Activated CD4-positive, alpha-beta T cell treated with anti-CD3 and anti-CD28 coated beads, Interleukin-2, Interleukin-4, amounts not matched to agents 100 ng/mL and 50 ng/mL, durations not matched to agents 16 hours and 8 hours (primary cell): ENCODE measurements at places on chromosomes 7 and 10.

DNA sequence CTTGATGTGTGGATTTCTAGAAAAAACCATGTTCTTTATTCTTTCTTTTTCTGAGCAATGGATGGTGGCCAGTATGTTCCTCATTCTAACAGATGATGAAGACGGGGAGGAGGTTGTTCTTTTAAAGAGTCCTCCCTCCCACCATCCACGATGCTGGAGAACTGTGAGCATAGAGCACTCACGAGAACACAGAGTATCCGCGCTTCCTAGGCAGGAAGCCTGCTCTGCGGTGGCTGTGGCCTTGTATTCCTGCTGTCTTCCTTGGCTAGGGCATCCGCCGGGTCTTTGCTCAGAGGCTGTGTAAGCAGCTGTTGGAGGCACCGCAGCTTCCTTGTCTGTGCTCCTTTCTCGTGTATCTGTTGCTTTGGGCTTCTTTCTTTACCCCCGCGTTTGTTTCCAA, 214.2 kb downstream of the CCDC3 start:
- DNase-seq: no peak

GRCh38 chr10:122142641-122143237, 128.4 kb upstream of the BTBD16 start:
- DNase-seq: peak; percentile 30

DNA sequence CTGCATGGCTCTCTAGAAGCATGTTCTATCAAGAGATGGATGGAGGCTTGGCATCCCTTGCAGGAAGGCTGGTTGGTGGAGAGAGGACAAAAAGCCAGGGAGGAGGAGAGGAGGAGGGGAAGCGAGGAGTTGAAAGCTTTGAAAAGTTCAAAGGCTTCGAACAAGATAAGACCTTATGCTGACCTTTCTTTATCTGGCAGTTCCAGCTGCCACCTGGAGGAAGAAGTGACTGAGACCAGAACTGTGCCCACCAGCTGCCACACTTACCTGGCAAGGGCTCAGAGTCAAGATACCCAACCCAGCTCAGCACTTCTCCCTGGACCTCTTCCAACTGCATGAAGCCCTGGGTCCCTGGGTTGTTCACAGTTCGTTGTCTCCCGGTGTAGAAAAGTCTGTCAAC, 14.8 kb downstream of the CCL24 start:
- no peak for DNase-seq

DNA sequence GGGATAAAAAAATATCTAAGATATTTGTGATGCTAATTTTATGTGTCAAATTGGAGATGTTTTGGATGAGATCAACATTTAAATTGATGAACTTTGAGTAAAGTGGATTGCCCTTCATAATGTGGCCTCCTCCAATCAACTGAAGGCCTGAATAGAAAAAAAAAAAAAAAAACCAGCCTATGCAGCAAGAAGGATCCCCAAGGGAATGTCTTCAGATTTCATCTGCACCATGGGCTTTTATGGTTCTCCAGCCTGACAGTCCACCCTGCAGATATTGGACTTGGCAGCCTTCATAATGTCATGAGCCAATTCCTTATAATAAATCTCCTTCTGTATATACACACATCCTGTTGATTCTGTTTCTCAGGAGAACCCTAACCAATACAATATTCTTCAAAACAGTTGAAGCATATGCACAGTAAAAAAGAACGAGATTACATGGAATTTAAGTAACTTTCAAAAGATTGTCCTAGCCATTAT, 316.9 kb upstream of the PLXDC2 start:
- DNase-seq: no peak

DNA sequence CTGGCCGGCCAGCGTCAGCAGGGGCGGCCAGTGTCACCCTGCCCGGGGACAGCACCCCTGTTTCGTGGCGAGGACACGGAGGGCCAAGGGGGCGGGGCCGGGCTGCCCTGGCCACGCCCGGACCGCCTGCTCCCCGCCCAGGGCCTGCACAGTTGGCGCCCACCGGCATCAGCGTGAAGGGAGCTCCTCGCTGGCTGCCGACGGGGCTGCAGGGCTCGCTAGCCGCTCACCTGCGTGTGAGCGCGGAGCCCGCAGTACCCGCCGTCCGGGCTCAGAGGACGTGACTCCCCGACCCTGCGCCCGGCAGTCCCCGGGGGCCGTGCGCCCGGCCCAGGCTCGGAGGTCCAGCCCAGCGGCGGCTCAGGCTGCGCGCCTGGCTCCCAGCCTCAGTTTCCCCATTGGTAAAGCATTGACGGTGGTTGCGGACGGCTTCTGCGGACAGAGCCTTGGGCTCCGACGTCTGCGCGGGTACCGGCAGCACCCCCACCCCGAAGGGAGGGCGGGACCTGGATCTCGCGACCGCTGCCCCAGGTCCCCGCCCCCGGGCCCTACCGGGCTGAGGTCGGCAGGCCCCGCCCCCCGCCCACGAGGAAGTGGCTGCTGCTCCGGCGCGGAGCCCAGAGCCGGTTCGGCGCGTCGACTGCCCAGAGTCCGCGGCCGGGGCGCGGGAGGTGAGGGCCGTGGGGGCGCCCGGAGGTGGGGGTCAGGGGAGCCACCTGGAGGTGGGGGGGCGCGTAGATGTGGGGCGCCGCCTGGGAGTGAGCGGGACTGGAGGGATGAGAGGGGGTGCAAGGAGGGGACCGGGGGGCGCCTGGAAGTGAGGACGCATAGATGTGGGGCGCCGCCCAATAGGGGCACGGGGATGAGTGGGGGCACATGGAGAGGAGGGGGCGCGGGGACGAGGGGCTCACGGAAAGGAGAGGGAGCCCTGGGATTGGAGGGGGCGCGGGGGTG, at the start of gene ARPC1B:
Gene ARPC1B (plus strand): TSS at position 620 of the 954 bp plus-strand sequence. CDS start 10,985 bp downstream, outside the sequence.
- DNase-seq: peak; percentile 85

DNA sequence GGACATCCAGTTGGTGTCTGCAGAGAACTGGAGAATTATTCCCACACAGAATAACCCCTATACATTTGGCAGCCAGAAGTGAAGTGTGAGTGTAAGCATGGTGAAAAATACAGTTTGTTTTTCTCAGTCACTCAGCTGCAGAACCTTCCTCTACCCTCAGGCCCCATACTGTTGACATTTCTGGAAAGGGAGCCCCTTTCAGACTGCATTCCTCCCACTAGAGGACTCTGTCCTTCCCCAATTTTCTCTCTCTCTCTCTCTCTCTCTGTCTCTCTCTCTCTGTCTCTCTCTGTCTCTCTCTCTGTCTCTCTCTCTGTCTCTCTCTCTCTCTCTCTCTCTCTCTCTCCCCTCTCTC, 86.8 kb upstream of the STEAP1B start:
- DNase-seq: no peak

DNA sequence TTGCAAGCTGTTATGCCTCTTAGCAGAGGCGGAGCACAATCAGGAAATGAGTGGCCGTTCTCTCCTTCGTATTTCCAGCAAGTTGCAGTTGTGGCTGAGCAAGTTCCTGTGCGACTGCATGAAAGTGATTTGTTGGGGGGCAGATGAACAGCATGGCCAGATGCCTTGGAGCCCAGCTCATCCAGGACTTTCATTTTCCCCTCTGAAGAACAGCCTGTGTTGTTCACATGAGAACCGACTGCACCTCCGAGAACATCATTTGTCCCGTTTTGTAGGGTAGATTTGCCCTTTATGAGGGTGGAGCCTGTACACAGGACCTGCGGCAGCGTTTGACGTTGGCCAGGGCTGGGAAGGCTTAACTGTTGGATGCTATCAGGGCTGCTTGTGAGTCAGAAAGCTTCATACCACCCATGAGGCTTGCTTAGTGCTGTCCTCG, 4.4 kb downstream of the BAG3 start:
- peak; percentile 70 for DNase-seq
